ENCODE measurements at places on chromosomes 4 and X. TPM values are rescaled to one million over a fixed set of nuclear protein-coding genes. Genes with fewer than 3 reads are reported as not detected.

The IL2RG gene
- polyA plus RNA-seq, result 21.0 TPM

The LIMCH1 gene
- 10.8 TPM for polyA plus RNA-seq

The CPE gene
- 1.1 TPM for polyA plus RNA-seq

The HSD17B10 gene
- polyA plus RNA-seq, result 83.6 TPM

The ADH4 gene
- polyA plus RNA-seq, result 91.2 TPM

The HELQ gene
- 6.9 TPM for polyA plus RNA-seq

The ZNF595 gene
- 2.4 TPM for polyA plus RNA-seq

The OTC gene
- polyA plus RNA-seq, result 65.4 TPM

The CXCR3 gene
- polyA plus RNA-seq, result 4.1 TPM

The SH3D19 gene
- polyA plus RNA-seq, result 92.4 TPM

The RTL3 gene
- not detected for polyA plus RNA-seq

The CCNA2 gene
- 2.2 TPM for polyA plus RNA-seq

The LIAS gene
- polyA plus RNA-seq, result 14.9 TPM

- DNase-seq, result peak; percentile 43
Observed at GRCh38 chrX:118346258-118347094, 570 bp downstream of the WDR44 start.

GRCh38 chr4:142567620-142568451 is 278.3 kb downstream of the INPP4B start:
- DNase-seq, result peak; percentile 91

DNA sequence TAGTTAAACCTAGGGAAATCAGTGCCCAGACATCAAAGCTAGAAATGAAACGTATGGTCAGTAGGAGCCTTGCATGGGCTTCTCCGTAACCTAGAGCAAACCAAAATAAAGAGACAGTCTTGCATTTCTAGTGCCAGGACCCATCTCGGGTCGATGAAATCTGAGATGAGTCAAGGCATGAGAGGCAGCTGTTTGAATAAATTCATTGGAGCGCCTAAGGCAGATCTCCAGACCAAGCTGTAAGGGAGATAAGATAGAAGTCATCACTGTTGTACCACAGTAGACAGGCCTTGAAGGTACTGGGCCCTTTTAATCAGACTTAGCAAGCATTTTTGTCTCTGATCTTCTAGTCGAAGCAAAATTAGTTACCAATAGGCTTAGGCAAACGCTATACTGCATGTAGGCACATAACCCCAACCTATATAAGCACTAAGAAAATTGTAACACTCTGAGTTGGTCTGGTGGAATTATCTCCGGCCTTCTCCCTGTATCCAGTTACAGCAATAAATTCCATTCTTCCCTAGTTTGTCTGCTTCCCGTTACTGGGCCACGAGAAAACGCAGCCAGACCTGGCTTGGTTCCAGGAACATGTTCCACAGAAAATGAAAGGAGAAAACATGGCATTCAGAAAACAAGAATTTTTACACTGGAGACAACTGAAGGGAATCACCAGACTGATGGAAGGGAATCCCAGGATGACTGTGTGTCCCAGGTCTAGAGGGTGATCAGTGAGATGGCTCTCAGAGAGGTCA is 21.1 kb upstream of the PAPSS1 start:
- DNase-seq, result peak; percentile 54

GRCh38 chr4:39232100-39232499 is 49.8 kb downstream of the WDR19 start:
- no peak for DNase-seq

GRCh38 chr4:33714971-33715370 is 2529.3 kb downstream of the ARAP2 start:
- DNase-seq, result no peak

DNA sequence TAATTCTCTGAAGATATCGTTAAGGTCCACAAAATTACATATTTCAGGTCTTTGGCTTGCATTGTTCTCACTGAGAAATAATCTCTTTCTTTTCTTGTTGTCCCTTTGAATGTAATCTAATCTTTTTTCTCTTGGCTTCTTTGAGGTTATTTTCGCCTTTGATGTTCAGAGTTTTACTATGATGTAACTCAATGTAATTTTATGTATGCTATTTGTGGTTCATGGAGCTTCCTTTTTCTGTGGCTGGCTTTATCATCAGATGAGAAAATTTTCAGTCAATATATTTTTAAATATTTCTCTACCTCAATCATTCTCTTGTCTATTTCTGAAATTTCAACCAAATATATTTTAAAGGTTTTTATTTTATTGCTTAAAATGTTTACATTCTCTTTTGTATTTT is 672.2 kb downstream of the TRAM1L1 start:
- no peak for DNase-seq

GRCh38 chr4:528835-529234 is 29.8 kb downstream of the PIGG start:
- no peak for DNase-seq

DNA sequence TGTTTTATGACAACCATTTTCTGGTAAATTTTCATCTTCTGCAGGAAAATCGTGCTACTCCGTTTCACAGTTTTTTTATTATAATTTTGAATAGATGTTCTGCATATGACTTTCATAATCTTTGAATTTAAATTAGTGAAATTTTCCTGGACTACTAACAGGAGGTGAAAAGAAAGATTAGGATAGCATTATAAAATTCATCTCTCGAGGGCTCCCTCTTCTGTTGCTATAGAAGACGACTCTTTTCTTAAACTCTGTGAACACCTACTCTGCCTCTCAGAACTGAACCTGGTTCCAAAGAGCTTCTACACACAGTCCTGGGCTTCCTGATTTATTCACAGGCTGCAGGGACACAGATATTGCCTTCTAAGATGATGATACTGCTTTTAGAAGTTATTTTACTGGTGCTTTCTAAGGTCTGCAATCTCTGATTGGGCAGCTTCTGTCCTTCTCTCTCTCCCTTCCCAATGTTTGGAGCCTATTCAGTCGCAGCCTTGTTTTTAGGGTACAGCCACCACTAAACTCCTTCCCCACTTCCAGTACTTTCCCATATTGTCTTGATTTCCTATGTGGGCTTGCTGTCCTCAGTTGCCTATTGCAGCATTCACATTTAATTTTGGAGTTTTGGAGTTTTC is 10.1 kb upstream of the SAP30 start:
- DNase-seq, result no peak

DNA sequence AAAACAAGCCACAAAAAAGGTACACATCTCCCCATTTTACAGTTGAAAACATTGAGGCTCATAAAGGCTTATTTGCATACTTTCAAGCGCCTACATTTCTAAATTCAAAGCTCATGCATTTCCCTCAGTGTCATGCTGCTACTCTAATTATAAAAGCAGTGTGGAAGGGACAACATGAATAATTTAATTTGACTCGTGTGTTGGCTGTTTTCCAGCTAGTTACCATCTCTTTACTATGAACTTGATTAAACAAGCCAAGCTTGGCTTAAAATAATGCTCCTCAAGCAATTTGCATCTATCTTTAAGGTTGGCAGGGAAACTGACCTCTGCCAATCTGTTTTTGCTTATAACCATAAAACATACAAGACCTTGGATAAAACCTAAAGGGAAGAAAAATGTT is 252.5 kb upstream of the NEIL3 start:
- no peak for DNase-seq

- DNase-seq, result no peak
Observed at GRCh38 chr4:189143263-189143952, 797.3 kb upstream of the FRG1 start.

DNA sequence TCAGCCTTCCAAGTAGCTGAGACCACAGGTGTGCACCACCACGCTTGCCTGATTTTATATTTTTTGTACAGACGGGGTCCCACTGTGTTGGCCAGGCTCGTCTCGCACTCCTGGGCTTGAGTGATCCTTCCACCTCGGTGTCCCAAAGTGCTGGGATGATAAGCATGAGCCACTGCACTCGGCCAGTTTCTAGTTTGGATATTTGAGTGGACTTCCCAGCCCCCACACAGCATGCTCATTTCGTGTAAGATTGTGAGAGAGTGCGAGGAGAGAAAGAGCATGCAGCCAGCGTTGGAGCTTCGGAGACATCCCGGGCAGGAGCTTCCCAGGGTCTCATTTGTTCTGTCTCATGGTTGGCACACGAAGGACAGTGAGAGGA is 31.8 kb downstream of the ARSD start:
- no peak for DNase-seq

GRCh38 chrX:45596188-45596808 is 395.6 kb upstream of the DIPK2B start:
- DNase-seq, result no peak

DNA sequence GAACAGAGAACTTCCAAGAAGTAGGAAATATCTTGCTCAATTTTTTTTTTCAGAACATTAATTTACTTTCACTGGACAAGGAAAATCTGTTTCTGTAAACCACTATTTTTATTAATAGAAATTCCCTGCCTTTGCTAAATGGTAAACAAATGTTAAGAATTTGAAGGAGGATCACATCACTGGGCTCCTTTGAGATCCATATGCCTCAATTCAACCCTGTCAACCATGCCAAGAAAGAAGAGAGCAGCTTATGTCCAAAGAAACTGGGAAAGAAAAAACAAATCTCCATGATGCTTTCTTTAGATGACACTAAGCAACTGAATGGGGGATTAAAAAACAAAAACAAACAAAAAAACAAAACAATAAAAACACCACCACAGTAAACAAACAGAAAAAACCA is 47.7 kb downstream of the LNX1 start:
- no peak for DNase-seq

GRCh38 chr4:118036336-118036735 is 2.0 kb downstream of the NDST3 start:
- no peak for DNase-seq

- DNase-seq, result no peak
Observed at GRCh38 chr4:177100307-177100706, 209.4 kb upstream of the NEIL3 start.

- no peak for DNase-seq
Observed at GRCh38 chrX:133864236-133864635, 121.2 kb downstream of the GPC3 start.

DNA sequence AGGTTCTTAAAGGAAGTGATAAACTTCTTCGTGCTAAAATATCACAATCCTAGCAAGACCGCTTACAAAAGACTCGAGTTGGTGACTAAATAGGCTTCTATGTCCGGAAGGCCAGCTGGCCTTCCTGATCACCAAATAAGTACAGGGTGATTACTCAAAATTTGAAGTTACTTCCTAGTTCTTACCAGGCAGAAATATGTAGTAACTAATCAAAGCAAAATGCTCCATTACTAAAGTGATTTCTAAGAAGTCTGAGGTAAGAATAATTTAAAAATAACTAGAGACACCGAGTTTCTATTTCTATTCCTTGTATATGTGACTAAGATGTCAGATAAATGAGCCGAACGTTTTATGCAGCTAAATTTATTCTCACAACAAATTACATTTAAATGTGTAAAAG is 62.2 kb downstream of the NSUN7 start:
- DNase-seq, result no peak

DNA sequence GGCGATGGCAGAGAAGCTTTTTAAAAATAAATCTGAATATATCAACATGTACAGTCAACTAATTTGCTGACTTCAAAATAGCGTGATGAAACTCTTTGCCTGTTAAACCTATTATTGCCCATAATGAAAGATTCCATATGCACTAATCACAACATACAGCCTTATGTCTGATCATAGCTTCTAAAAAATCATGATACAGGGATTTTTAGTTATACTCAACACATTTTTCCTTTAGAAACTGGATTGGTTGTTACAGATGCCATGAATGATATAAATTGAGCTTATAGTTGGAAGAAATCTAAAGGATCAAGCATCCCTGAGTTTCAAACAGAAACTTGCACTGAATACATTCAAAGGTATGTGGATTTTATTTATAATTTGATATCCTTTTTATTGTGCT is at the start of gene AMELX:
Gene AMELX (plus strand): TSS at position 301 of the 400 bp plus-strand sequence. CDS start 1,376 bp downstream, outside the sequence.
- DNase-seq, result no peak

- DNase-seq, result no peak
Observed at GRCh38 chrX:139692506-139692849, 15.5 kb downstream of the MCF2 start.

- DNase-seq, result peak; percentile 64
Observed at GRCh38 chrX:84189125-84189524, 1.1 kb upstream of the RPS6KA6 start.

DNA sequence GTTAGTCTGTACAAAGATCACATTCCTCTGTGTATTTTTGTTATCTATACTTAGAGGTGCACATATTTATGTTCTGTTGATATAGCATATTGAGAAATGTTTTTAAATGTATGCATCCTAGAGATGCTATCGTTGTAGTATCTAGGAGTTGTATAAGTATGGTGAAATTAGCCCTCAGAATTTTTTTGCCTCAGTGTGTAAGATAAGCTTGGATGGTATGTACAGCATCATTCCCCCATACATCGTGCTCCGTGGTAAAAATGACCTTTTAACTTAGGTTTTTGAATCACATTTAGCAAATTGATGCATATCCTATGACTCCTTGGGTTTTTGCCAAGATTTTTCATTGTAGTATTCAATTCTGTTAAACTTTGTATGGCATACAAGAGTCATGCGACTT is 113.5 kb downstream of the RPA4 start:
- DNase-seq, result no peak

DNA sequence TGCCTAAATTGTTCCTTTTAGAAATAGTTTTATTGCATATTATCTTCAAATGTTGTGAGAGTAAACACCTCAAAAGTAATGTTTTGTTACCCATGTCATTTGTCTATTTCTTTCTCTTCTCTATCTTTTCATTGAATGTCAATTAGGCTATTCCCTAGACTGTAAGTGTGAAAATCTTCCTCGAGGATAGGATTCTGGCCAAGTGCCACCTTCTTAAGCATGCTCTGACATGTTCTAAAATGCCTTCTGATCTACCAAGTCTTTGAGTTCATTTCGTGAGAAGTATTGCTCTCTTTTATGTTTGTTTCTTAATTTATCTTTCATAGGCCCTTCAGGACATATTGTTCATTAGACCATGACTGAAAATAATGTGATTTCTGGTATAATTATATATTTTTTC is 44.1 kb upstream of the TLL1 start:
- DNase-seq, result no peak

DNA sequence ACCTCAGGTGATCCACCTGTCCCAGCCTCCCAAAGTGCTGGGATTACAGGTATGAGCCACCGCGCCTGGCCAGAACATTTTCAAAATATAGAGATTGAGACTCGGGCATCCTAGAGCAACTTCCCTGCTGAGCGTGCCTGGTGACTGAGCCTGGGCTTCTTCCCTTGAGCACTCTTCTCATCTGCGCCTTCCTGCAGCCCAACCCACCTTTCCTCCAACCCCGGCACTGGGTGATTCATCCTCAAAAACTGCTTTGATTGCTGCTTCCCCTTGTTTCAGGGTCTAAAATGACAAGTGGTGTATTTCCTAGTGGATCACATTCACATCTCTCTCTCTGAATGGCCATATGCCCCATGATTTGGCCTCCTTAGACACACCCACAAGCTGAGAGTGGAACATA is 37.8 kb downstream of the PHKA2 start:
- DNase-seq, result no peak

GRCh38 chr4:1784789-1785591 is 8.1 kb upstream of the FGFR3 start:
- DNase-seq, result peak; percentile 71

- no peak for DNase-seq
Observed at GRCh38 chrX:19005909-19006308, 22.0 kb upstream of the PHKA2 start.

DNA sequence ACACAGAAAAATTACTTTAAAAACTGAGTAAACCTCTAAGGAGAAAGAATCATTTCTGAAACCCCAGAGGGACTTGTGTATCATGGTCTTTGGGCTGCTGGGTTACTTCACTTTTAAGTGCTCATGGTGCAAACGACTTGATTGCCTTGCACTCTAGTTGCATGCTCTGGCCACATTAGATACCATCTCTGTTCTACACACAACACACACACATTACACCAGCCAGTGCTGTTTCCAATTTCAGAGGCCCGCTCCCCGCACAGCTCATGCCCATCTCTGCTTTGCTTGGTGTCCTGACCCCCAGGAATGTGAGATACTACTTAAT is 2.1 kb downstream of the PPP3CA start:
- DNase-seq, result no peak

- DNase-seq, result no peak
Observed at GRCh38 chr4:94168321-94168720, 39.3 kb upstream of the SMARCAD1 start.

Data from small intestine (tissue), 16 donors.